Activated naive CD4-positive, alpha-beta T cell treated with Interleukin-2 at 50 U/mL for 16 hours (primary cell): ENCODE measurements at places on chromosomes 3 and 15.

GRCh38 chr3:127002195-127003174 lies 19.6 kb downstream of the PLXNA1 start:
- DNase-seq, result no peak

DNA sequence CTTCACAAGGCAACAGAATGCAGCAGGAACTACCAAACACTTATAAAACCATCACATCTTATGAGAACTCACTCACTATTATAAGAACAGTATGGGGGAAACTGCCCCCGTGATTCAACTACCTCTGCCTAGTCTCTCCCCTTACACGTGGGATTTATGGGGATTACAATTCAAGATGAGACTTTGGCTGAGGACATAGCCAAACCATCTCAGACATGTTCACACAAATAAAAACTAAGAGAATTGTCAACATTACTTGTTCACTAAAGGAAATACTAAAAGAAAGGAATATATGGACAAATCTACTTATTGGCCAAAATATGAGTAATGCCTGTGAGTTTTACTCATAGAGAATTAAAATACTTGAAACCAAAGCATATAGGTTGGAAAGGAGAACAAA lies 505.1 kb downstream of the IGSF11 start:
- DNase-seq, result no peak

DNA sequence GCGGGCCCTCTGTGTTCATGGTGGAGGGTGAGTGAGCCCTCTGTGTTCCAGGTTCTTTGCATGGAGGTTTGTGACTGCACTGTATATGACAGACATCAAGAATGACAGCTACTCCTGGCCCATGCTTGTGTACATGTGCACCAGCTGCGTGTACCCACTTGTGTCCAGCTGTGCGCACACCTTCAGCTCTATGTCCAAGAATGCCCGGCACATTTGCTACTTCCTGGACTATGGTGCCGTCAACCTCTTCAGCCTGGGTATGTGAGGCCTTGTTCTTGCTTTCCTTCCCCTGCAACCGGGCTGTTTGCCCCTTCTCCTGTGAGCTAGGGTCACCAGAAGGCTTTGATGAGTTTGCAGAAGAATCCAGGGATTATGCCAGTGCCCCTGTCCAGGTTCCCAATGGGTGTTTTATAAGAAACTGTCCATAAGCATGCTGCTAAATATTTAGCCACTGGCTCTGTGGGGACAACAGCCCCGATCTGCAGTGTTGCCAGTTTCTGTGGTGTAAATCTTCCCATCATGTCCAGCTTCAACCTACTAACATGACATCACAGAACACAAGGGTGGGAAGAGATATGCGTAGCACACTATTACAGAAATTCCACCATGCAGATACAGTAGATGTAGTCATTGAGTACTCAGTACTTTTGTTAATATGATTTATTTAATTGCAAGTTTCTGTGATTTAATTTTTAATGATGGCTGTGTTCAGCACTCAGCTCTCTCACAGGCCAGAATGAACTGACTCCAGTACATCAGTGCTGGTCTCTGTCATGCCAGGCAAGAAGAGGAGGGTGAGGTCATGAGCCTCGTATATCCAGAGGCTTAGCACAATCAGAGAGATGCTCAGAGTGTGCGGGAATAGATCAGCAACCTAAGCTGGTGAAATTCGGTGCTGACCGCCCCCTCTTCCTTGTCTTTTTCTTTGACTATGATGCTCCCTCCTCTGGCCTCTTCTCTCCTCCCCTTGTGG lies 29.2 kb upstream of the KIF23 start:
- no peak for DNase-seq

DNA sequence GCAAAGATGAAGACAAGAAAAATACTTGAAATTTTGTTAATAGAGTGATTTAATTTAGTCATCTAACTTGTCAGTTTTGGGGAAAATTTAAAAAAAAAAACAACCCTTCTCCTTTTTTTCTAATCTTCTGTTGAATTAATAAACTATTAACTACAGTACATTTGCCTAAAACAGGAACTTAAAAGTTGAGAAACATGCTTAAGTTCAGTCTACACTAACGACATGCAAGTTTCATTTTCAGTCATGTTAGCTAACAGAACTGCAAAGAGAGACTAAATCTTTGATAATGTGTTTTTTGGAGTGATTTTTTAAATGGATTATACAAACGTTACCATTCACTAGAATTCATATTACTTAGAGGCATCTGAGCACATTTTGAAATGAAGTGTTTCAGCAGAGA lies 71.9 kb upstream of the MBNL1 start:
- no peak for DNase-seq

- DNase-seq, result no peak
Measured at GRCh38 chr3:194872669-194872977, 186.9 kb downstream of the FAM43A start.

DNA sequence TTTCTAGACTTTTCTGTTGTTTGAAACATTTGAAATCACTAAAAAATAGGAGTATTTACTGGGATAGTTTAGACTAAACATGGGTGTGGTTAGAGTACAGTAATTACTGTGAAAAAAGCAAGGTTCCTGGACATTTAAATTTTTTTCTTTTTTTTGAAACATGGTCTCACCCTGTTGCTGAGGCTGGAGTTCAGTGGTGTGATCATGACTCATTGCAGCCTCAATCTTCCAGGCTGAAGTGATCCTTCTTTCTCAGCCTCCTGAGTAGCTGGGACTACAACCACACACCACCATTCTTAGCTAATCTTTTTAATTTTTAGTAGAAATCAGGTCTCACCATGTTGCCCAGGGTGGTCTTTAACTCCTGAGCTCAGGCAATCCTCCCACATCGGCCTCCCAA lies 20.4 kb upstream of the CELF6 start:
- DNase-seq, result no peak

- DNase-seq, result peak; percentile 11
Measured at GRCh38 chr3:196166741-196167140, 44.5 kb downstream of the ZDHHC19 start.

GRCh38 chr3:185059766-185060165 lies 93.1 kb downstream of the C3orf70 start:
- no peak for DNase-seq

DNA sequence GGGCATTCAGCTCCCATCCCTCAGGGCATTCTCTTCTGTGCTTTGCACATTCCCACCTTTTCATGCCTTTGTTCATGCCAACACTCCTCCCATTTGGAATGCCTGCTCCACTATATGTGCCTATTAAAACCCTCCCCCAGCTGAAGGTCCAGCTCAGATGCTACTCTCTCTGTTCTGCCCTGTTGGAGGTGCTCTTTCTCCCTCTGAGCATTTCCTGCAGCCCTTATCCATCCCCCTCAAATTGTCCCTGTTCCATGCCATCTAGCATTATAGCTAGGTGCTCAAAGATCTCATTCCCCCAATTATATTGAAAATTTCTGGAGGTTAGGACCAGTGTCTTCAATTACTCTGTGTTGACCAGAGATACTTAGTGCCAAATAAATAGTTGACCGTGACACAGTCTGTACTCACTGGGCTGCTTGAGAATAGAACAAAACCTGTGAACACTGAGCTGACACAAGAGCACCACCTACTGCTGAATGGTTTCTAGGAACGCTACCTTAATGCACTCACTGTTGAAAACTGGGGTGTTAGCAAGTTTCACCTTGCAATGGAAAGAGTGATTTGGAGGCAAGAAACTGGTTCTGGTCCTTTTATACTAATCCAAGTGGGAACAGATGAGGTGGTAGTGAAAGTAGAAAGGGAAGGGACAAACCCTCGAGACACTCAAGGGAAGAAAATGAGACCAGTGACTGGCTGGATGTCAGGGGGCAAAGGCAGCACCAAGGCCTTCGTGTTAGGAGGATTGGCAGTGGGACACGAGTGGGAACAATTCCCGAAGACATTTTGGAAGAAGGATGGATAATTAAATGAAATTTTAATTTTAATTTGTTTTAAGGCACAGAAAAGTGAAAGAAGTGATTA lies 289.8 kb upstream of the ROPN1 start:
- no peak for DNase-seq

DNA sequence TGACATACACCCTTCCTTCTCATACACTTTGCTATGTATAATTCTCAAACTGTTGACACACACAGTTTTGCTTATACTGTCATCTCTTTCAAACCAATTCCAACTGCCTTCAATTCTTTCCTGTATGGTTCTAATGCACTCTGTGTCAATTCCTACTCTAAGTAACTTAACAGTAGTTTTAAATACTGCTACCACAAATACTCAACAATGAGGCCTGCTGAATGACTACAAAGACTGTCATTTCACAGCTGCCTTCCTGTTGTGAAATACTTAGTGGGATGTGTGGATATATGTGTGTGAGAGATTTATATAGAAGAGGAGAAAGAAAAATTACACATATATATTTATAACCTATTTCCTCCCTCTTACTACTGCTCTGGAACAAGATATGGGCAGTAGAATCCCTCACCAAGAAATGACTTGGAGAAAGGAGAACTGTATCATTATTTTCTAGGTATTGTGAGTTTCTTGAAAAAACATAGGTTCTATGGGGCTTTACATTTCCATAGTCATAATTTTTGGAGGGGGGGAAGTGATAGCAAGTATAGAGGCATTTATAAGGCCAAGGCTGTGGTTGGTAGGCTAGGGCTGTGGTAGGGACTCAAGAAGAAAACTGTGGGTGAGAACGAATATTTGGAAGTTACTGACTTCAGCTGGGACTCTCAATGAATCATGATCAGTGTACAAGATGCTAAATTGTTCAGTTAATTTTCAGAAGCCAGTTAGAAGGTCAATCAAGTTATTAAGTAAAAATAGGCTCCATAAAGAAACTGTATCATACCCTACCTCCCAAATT lies 88.7 kb downstream of the ANKRD28 start:
- DNase-seq, result no peak

DNA sequence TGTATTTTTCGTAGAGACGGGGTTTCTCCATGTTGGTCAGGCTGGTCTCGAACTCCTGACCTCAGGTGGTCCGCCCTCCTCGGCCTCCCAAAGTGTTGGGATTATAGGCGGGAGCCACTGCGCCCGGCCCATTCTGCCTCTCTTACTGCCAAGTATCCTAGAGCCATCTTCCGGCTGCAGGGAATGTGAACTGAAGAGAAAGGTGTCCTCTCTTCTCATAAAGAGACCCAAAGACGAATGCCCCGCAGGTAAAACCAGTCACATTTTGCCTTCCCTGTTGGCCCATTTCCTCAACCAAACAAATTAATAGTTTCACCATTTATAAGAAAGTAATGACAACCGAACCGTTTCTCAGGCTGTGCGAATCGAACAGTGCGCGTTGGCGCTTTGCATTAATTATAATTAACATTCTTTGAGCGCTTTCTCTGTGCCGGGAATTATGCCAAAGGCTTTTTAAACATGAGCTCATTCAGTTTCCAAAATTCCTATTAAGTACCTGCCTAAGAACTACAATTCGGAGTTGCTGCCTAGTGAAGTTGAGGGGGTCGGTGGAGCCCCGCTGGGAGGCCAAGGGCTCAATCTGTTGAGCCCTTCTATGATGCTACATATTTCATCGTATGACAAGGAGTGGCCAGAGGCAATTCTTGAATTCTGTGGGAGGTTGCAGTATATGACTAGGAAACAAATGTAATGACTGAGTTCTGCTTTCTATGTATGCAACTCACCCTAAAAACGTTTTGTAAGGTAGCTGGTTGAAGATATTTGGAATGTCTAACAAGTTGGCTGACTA lies 819 bp upstream of the RPL24 start:
- no peak for DNase-seq

DNA sequence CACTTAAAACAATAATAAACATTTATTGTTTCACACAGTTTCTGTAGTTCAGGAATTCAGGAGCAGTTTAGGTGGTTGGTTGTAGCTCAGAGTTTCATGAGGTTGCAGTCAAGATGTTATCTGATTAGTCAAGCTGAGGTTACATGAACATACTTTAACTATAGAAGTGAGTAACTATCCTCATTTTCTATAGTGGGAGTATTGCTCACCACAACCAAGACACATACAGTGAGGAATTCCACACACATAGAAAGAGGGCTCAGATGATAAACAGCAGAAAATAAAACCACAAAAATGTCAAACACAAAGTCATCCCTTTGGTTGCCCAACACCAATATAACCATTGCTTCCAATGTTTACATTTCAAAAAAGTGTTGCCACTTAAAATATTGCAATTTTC lies 13.6 kb downstream of the SCN11A start:
- DNase-seq, result no peak

- DNase-seq, result no peak
Measured at GRCh38 chr3:144521131-144521530, 549.5 kb downstream of the DIPK2A start.

DNA sequence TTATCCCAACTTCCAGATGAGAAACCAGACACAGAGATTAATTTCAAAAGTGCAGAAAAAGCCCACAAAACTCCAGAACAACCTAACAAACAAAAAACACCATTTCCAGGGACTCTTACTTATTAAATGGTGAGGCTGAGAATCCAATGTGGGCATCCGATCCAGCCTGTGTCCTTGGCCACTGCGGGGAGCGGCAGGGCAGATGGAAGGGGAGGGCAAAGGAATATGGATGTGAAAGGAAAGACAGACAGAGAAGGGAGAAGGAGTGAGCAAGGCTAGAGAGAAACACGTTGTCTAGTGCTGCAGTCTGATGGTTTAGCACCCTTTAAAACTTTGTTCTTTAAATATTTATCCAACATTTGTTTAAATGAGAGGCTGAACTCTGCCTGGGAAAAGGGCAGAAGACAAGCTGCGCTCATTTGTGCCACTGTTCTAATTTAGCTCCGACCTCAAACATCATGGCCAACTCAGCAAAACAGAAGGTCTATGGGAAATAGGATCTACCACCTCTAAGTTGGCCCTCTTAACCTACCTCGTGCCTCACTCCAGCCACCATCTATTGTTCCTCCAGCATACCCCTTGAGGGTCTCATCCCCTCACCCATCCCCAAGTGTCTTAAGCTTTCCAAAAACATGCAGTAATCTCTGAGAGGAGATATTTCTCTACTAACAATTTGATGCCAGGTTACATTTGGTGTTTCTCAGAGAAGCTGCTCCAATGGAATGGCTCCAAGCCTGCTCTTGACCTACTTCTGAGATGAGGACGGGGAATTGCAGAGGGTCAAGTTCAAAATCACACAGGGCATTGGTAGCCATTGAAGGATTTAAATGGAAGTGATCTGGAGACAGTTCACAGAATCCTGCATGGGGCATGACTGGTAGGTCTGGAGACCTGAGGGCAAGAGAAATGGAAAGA lies 77.4 kb downstream of the CD47 start:
- DNase-seq, result no peak

DNA sequence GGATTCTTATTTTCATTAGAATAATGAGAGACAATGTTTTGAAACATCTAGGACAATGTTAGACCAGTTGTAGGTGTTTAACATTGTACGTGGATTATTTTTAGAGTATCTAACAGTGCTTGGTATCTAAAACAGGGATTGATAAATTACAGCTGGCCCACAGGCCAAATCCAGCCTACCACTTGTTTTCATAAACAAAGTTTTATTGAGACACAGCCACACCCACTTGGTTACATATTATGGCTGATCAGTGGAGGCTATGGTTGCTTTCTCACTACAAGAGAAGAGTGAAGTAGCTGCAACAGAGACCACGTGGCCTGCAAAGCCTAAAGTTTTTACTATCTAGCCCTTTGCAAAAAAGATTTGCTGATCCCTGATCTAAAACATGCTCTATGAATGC lies 223.1 kb upstream of the CTNNB1 start:
- no peak for DNase-seq
